ENCODE measurements at places on chromosomes 1 and 21. TPM values are rescaled to one million over a fixed set of nuclear protein-coding genes. Genes with fewer than 3 reads are reported as not detected.

LORICRIN gene
- not detected for total RNA-seq

- peak overlapping the region; percentile 99 for H3K27ac ChIP-seq
- no peak for DNase-seq
- no peaks in the 10 kb centered on the region for H3K27me3 ChIP-seq
- no peaks in the 10 kb centered on the region for H3K36me3 ChIP-seq
- H3K4me1 ChIP-seq: peaks cover 66% of the 10 kb centered on the region
- peak overlapping the region; percentile 51 for H3K4me3 ChIP-seq
Measured at GRCh38 chr1:36151134-36151844, 2.0 kb upstream of the TRAPPC3 start.

DNA sequence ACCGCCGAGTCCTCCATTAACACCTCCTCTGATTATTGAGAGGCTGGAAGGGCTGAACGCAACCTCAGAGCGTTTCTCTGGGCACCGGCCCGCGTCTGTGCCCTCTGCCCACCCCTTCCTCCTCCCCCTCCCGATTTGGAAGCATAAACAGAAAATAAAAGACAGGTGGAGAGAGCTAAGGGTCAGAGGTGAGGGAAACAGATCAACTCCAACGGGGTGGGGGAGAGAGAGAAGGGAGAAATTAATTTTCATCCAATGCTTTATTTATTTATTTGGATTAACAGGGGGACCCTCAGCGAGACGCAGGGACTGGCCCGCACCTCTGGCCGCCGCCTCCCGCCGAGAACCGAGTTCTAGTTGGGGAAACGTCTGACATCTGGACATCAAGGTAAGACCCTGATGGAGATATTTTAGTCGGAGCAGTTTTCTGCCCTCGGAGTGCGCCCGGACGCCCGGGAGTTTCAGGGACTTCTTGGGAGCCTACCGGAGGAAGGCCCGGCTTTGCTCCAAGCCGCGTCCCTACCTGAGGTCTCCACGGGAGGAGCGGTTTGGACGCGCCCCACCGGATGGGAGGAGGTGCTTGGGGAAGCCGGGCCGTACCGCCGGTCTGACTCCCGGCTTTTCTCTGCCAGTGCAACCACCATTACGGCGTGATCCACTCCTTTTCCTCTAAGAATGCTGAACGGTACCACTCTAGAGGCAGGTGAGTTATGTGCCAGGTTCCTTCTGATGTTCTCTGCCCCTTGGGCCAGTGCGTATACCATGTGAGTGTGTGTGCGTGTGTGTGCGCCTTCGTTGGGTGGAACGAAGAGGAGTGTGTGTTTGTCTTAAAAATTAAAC lies 5.1 kb upstream of the LHX9 start:
- no peak overlapping the region for H3K27ac ChIP-seq
- H3K4me3 ChIP-seq: peak overlapping the region; percentile 55
- H3K4me1 ChIP-seq: peaks cover 50% of the 10 kb centered on the region
- peaks cover 91% of the 10 kb centered on the region for H3K27me3 ChIP-seq
- no peak for DNase-seq
- H3K36me3 ChIP-seq: peaks cover 6% of the 10 kb centered on the region

- H3K4me3 ChIP-seq: no peak overlapping the region
- H3K4me1 ChIP-seq: peaks cover 45% of the 10 kb centered on the region
- no peak for DNase-seq
- H3K36me3 ChIP-seq: no peaks in the 10 kb centered on the region
- peak overlapping the region; percentile 81 for H3K27ac ChIP-seq
Measured at GRCh38 chr1:192907545-192908243, 98.9 kb downstream of the RGS2 start.

MYOM3 gene
- 0.70 TPM for total RNA-seq

DNA sequence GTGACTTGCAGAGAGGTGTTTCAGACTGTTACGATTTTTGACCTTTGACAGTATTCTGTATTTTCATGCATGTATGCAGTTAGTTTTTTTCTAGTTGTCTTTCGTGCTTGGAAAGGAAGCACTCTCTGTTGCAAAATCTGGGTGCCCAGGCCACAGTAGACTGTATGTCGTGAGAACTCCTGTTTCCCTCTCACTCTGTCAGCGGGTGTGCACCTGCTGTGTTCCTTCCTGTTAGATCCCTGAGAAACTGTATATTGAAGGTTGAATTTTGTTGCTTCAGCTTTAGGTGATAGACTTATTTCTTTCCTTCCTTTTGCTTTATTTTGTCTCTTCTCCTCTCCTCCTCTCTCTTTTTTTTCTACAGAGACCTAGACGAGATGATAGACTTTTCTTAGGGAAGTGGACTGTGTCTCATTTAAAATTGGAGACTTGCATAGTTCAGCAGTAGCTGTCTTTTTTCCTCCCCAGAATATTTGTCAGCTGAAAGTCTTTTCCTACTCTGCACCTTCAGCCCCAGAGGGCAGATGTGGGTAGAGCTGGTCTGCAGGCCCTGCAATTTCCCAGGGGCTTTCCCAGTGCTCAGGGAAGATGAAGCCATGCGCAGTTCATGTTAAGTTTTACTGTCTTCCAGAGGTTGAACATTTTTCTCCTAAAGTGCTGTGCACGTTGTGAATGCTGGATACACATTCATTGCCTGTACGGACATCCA lies 1.4 kb downstream of the TRAPPC10 start:
- no peaks in the 10 kb centered on the region for H3K27me3 ChIP-seq
- DNase-seq: no peak

GRCh38 chr1:214532070-214532469 lies 19.3 kb downstream of the PTPN14 start:
- no peak overlapping the region for H3K4me3 ChIP-seq
- H3K4me1 ChIP-seq: peaks cover 40% of the 10 kb centered on the region
- no peak overlapping the region for H3K27ac ChIP-seq
- H3K27me3 ChIP-seq: no peaks in the 10 kb centered on the region
- H3K36me3 ChIP-seq: peaks cover 7% of the 10 kb centered on the region

PTPN22 gene
- total RNA-seq: not detected

Data from chondrocyte (in vitro differentiated cells).